Hematopoietic multipotent progenitor cell treated with erythropoietin and hydrocortisone succinate and interleukin-3 and kit ligand, for 17 days (in vitro differentiated cells): ENCODE measurements at places on chromosomes 11 and 22.

DNA sequence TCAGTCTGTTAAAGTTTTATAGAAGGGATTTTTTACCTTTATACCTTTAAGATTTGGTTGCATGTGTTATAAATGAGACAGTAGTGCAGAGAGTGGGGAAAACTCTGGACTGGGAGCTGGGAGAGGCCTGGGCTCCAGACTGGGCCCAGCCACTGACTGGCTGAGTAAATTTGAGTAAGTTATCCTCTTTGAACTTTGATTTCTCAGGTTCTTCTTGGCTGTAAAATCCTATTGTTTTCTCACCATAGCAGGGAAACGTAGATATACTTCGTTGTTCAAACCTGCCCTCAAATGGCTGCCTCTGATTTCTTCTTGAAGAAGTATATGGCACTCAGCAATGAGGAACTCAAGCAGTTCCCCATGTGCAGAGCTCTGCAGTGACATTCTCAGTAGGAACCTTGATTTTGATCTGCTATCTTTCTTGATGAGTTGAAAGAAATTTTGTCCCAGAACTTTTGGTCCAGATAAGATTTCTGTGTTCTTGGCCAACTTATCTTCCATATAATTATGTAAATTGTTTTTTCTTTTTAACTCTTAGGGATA lies 8.8 kb downstream of the BMAL1 start:
- no peak for DNase-seq

DNA sequence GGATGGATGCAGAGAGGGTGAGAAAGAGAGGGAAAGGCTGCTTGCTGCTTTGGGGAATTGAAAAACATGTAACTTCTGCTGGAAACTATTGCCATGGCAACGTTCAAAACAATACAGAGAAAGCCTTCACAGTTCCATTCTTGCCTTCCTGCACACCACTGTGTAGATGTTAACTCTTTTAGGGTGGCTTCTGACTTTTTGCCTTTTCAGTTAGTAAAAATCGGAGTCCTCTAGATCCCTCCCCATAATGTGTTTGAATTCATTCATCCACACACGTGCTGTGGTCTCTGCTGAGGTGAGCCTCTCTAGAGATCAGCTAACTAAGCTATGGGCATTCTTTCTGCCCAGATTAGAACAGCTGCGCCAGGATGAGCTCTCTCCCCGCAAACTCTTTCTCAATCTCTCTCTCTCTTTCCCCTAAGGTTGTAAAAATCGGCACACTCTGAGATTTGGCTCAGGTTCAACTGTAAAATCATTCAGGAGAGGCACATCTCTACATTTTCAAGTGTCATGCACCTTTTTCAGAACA lies 1178.3 kb downstream of the LRRC4C start:
- DNase-seq, result no peak

DNA sequence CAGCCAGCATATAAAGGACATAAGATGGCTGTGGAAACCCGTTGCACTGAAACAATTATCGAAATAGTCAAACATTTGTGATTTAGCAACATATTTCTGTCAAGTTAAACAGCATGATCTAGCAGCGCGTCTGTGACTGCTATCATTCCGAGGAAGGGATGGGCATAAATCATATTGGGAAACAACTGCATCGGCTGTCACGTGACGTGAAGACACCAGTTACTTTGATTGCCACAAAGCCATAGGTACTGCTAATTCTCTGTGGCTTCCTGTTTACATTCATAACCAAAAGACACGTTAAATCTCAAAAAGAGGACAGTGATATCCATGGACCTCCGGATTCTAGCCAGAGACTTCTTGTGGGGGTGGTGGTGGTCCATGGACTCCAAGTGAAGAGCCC lies 87.8 kb downstream of the CACNA1I start:
- no peak for DNase-seq

DNA sequence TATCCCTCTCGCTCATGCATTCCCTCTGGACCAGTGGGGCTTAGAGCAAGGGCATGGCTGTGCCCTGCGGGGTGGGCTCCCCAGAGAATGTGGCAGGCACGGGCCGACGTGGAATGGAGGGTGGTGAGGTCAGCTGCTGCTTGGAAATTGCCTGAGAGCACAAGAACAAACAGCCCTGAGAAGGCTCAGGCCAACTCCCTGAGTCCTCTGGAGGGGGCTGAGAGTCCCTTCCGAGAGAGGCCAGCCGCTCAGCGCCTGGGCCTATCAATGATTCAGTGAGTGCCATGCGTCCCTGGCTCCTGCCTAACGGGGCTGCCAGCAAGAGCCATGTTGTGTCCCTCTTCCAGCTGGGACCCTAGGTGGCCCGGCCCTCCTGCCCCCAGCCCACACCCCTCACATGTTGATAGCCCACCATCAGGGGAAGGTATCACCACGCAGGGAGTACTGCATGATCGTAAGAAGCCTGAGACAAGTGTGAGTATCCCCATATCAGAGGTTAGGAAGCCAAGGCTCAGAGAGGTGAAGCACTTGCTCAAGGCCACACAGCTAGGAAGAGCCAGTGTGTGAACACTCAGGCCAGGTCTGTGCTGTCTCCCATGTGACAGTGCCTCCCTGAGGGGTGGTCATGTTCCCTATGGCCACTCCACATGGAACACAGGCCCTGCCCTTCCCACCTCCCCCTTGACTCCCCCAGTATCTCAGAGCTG lies 55.8 kb downstream of the NECTIN1 start:
- no peak for DNase-seq

DNA sequence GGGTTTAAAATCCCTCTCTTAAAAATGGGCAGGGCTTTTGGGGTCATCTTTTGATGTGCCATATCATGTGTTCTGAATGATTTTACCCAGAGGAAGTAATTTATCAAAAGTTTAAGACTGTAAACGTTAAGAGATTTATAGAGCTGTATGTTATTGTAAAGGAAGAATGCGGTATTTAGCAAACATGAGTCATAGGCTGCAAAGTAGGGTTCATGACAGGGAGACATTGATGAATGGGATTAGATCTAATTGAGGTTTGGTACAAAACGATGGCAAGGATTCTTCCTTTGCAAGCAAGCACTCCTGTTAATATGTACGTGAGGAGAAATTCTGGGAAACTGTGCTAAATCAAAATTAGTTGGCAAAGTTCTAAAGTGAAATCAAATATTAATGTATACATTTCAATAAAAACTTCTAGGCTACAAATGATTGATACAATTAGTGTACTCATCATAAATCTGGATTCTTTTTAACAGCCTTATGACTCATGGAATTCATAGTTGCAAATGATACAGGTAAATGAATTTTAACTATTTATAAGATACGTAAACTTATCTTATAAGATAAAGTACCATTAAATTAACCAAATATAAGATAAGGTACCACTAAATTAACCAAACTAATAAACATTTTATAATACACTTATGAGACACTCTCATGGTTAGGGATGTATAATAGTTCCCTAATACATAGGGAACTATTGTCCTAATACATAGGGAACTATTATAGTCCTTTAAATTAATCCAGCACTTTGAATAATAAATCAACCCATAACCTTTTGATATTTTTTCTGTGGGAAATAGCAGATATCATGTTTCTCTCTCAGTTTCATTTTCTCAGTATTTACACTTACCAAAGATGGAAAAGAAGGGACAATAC lies 58.4 kb downstream of the KIF18A start:
- DNase-seq, result no peak

GRCh38 chr11:110971140-110971539 lies 258.9 kb upstream of the ARHGAP20 start:
- DNase-seq, result no peak

DNA sequence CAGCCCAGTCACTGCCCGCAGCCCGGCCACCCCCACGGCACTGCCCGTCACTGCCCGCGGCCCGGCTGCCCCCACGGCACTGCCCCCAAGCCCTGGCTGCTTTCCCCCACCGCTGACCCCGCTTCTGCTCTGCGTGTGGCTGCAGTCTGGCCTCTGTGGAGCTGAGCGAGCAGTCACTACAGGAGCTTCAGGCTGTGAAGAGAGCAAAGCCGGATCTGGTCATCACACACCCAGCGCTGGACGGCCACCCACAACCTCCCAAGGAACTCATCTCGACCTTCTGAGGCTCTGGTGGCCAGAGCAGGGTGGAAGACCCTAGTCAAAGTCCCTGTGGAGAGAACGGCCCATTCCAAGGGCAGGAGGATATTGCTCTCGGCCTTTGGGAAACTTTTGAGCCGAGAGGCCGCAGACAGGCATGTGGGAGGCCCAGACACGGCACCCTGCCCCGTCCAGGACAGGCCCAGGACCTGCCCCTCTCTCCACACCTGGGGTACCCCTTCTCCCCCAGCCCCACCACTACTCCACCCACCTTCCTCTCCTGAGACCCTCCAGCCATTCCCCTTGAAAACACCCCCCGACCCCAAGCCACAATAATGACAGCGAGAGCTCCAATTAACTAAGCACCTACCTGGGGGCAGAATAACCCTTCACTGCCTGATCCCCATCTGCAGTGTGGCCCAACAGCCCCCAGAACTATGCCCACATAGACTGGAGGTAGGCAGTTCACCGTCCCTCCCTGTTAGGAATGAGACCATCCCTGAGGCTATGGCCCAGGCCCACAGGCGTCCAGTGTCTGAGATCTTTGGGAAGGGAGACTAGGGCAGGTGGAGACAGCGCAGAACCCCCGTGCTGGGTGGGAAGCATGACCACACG lies 3.7 kb upstream of the PGGHG start:
- no peak for DNase-seq

DNA sequence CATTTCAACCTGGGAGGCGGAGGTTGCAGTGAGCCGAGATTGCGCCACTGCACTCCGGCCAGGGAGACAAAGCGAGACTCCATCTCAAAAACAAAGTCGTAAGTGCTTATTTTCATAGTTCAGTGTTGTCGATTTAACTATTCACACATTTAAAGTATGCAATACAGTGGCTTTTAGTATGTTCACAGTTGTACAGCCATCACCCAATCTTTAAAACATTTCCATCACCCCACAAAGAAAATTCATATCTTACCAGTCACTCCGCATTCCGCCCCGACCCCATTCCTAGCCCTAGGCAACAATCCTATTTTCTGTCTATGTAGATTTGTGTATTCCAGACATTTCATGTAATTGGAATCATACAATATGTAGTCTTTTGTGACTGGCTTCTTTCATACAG lies 11.9 kb downstream of the IPO7 start:
- DNase-seq, result no peak

DNA sequence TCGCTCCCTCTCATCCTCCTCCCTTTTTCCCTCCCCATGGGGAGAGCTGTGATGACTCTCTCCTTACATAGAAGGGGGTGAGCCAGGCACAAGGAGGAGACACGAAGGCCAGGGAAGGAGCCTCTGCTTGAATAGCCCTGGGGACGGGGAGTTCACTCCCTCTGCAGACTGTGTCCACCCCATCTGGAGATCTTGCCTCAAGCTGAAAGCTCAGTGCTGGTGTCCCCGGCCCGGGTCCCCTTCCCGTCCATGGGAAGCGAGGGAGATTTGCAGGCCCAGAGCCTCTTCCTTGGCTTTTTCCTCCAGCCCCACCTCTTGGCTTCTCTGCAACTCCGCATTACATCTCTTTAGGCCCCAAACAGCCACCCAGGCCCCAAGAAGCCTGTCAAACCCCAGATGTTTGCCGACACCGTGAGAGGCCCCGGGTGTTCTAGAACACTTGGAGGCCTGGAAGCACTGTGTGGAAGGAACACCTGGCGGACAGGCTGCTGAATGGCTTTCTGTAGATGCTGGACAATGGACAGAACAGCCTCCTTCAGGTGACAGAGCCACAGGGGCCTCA lies 32.3 kb downstream of the LINC01488 start:
- no peak for DNase-seq

- no peak for DNase-seq
These were observed 17.7 kb upstream of the ADORA2A start for GRCh38 chr22:24409707-24410106.

- DNase-seq, result no peak
These were observed 10.6 kb downstream of the TSPAN32 start for GRCh38 chr11:2312232-2313042.

DNA sequence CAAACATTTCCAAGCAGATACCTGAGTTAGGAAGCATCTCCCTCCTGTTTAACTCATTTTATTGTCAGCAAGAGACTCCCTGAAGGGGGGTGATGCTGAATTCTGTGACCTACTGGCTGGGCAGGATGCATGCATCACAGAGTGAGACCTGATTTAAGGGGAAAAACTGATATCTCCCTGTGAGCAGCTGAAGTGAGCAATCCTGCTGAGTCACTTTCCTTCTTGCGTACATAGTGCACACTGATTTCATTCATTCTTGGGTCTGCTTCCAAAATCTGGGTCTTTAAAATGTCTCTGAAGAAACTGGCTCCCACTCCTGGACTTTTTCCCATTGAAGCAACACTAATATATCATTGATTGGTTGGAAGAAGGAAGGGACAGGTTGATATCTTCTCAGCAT lies 23.3 kb downstream of the P4HA3 start:
- no peak for DNase-seq

- no peak for DNase-seq
These were observed 318.7 kb downstream of the BUD13 start for GRCh38 chr11:116454020-116454645.

GRCh38 chr11:129394709-129395108 lies 19.1 kb downstream of the BARX2 start:
- DNase-seq, result no peak

- DNase-seq, result no peak
These were observed 88.4 kb upstream of the TEAD1 start for GRCh38 chr11:12585861-12586260.

DNA sequence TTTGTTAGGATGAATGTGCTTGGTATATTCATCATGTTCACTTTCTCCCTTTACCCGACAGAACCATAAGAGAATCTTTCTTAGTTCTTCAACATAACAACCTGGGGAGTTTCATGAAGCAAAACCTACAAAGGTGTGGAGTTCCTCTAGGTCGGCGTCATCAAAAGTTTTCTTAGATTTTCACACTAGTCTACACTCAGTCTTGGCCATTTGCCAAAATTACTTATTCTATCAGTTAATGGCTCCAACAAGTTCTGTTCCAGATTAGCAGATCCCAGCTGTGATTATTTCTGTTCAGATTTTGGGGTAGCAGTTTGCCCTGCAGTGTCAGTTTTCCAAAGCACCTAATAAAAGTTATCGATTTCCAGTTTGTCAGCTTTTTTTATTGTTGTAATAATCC lies 935.8 kb upstream of the RAG2 start:
- DNase-seq, result no peak

GRCh38 chr11:27658535-27659236 lies 41.6 kb downstream of the BDNF start:
- no peak for DNase-seq

DNA sequence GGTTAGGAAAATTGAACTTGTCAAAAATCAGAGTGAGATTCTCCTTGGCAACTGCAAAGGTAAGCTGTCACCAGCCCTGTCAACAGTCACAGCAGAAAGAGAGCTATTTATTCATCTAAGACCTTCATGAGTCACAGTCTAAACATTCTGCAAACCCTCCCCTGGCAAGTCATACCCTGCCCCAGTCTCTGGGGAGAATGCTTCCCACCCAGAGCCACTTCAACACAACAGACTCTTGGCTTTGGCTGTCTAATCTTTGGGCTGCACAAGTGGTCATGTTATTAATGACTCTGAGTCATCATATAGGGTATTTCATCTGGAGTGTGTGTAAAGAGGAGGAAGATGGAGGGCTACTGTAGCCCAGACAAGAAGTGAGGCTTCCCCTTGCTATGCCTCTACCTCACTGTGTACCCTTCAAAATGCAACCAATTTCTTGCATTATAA lies 153.4 kb downstream of the CCDC34 start:
- DNase-seq, result no peak
